Right atrium auricular region (tissue), 2 donors: ENCODE measurements at places on chromosomes 3 and 15.
A peak's percentile ranks its signal among the peaks of the same experiment; 100 is the strongest.

DNA sequence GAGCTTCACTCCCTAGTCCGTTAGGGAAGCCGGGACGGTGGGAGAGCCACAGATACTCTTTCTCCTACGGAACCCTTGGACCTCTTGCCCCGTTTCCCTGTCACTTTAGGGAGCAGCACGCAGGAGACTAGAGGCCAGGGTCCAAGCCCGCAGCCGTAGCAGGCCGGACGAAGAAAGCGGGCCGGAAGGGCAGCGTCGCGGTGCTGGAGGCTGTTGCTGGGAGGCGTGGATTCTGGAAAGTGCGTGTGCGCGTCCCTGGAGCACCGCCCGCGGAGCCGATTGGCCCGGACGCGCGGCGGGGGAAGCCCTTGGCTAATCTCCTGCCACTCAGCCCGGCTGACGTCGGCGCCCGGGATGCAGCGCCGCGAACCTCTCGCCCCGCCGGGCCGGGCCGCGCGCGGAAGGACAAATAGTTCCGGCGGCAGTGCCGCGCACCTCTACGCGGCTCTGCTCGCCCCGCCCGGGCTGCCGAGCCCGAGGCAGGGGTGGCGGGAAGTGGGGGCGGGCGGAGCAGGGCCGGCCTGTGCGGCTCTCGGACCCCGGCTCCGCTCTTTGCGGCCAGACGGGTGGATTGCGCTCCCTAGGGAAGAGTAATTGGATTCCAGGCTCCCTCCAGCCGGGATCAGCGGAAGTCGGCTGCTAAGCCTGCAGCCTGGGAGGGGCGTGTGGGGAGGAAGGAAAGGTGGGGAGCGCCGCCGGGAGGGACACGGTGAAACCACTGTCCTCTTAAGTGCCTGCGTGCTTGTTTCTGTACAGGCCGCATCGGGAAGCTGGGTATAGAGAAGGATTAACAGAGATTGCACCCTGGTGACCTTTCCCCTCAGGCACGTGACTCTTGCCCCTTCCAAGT is 31.3 kb upstream of the TCF12 start:
- peak; percentile 94 for DNase-seq

DNA sequence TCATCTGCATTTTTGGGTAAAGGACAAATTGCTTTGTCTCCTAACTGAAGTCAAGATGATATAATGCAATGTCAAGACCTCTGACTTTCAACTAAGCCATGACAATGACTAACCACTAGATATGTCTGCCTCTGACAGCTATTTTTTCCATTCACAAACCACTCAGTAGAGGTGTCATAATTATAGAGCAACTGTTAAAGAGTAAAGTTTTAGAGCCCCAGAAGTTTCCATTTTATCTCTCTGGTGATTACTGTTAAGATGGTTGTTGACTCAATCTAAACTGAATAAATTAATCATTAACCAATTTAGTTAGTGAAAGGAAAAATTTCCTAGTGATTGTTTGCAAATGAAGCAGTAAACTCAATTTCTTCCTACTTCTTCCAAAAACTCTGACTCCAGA is 779.9 kb downstream of the GRM7 start:
- no peak for DNase-seq

- no peak for DNase-seq
Measured at GRCh38 chr3:100277255-100277800, 16.5 kb downstream of the TBC1D23 start.

- DNase-seq: no peak
Measured at GRCh38 chr15:85306946-85307686, 73.3 kb upstream of the AKAP13 start.

- no peak for DNase-seq
Measured at GRCh38 chr3:299590-300301, 103.2 kb downstream of the CHL1 start.

GRCh38 chr3:116667791-116668190 is 41.8 kb upstream of the TUSC7 start:
- DNase-seq: no peak

DNA sequence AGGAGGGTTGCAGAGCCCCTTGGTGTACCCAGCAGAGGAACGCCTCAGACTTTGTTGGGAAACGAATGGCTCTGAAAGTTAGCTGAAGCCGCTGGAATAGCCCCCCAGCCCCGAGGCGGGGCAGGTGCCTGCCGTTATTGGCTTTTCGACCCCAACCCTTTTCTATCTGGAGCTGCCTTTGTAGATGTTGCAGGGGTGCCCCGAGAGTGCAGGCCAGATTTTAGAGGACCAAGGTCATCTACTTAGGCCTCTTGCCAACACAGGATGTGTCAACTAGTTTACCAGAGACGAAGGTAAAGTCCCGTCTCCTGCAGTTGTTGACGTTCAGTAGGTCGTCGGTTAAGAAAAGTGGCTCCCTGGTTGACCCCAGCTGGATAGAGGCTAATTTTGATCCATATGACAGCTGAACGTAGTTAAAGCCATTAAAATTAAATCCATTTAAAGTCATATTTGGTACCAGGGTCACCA is 579 bp upstream of the UBE3A start:
- no peak for DNase-seq

DNA sequence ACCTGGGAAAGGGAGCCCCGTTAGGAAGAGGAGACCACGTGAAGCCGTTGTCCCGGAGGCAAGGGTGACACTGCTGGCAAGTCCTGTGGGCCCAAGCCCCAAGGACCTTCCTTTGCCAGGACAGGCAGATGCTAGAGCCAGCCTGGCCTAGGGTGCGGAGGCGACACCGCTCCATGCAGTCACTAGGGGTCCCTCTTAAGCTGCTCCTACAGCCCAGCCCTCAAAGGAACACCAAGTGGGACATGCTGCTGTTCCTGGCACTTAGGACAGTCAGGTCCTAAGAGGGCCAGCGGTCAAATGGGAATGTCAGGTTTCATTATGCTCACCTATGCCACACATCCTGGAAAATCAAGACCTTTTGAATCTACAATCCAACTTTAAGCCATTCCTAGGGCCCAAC is 59.7 kb downstream of the RPN1 start:
- DNase-seq: no peak

- DNase-seq: no peak
Measured at GRCh38 chr15:78037779-78038305, 39.7 kb downstream of the TBC1D2B start.

- DNase-seq: no peak
Measured at GRCh38 chr15:76636059-76636458, 269.1 kb downstream of the SCAPER start.

DNA sequence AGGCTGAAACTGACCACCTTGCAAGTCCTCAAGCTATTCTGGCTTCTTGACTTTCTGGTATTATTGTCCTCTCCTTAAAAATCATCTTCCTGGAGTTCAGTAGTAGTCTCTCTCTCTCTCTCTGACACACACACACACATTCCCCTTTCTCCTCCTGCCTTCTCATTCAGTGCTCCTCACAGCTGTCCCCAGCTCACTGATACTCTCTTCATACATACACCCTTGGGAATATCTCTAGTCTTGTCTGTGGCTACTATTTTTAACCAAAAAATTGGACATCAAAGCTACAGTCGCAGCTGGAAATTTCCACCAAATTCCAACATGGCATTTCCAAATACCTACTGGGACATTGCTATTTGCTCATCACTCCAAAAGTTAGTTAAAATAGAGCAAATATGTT is 178.9 kb downstream of the ECT2 start:
- DNase-seq: no peak

DNA sequence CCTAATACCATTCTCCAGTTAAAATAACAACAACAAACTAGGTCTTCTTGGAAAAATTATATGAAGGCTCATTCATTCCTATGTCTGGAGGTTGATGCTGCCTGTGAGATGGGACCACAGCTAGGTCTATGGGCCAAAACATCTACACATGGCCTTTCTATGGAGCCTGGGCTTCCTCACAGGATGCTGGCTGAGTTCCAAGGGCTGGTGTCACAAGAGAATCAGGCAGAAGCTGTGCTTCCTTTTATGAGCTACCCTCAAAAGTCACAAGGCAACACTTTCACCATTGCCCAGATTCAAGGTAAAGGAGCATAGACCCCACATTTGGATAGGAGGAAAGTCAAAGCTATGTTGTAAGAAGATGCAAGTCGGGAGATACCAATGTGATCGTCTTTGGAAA is 4.6 kb upstream of the RTP2 start:
- DNase-seq: no peak

DNA sequence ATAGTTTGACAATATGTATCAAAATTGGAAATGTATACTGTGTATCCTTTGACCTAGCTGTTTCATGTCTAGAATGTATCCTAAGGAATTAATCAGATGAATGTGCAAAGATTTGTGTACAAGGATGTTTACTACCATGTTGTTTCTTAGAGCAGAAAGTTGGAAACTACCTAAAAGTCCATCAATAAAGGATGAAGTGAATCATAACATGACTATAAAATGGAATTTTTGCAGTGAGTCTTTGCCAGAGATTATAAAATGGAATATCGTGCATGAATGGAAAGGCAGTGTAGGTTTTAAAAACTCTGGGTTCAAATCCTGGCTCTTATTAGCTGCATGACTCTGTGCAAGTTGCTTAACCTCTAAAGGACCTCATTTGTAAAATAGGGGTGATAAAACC is 14.3 kb downstream of the POGLUT1 start:
- DNase-seq: no peak

GRCh38 chr3:162799910-162800309 is 1303.3 kb downstream of the OTOL1 start:
- no peak for DNase-seq

- DNase-seq: no peak
Measured at GRCh38 chr3:169534439-169534838, 129.1 kb downstream of the MECOM start.

DNA sequence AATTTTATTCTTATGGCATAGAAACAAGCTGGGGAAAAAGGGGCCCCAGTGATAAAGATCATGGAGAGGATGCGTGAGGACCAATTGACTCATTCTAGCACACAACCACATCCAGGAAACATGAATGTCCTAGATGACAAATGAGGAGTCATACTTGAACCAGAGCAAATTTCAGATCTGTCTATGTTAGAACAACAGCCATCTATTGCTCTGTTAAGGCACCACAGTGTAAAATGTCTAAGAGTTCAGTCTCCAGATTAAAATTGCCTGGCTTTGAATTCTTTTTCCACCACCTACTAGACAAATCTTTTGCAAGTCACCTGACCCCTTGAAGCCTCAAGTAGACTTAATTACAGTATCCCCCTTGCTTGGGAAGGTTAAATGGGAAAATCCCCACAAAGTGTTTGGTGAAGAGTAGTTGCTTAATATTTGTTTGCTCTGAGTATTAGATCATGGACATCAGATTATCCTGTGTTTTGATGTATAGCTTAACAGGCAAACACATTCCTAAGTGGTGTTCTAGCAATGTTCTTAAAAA is 258.7 kb upstream of the TGFBR2 start:
- DNase-seq: no peak

- DNase-seq: peak; percentile 18
Measured at GRCh38 chr15:98976500-98976899, 31.1 kb downstream of the PGPEP1L start.

GRCh38 chr3:185701611-185702261 is 115.6 kb downstream of the SENP2 start:
- no peak for DNase-seq

DNA sequence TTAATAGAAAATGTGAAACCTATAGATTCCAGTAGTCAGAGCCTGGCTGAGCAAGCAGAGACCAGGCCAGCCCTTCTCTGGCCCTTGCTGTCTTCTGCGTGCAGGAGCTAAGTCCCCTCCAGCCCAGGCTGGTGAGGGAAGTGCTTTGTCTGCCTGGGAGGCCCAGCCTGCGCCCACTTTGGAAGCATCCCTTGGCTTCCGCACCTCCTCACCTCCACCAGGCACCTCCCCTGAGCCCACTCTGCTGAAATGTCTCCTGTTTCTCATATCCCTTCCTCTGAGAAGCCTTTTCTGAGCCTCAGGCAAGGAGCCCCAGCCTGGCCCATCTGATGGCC is 45.3 kb downstream of the ALDH1L1 start:
- no peak for DNase-seq

GRCh38 chr3:51378726-51379125 is 6.4 kb upstream of the MANF start:
- DNase-seq: no peak

GRCh38 chr3:8489278-8489792 is 12.3 kb upstream of the LMCD1 start:
- DNase-seq: no peak

- DNase-seq: no peak
Measured at GRCh38 chr3:127764841-127765362, 57.4 kb downstream of the MGLL start.

DNA sequence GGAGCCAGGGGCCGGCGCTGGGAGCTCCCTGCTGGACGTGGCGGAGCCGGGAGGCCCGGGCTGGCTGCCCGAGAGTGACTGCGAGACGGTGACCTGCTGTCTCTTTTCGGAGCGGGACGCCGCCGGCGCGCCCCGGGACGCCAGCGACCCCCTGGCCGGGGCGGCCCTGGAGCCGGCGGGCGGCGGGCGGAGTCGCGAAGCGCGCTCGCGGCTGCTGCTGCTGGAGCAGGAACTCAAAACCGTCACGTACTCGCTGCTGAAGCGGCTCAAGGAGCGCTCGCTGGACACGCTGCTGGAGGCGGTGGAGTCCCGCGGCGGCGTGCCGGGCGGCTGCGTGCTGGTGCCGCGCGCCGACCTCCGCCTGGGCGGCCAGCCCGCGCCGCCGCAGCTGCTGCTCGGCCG is 1.5 kb downstream of the SMAD6 start:
- no peak for DNase-seq

- peak; percentile 75 for DNase-seq
Measured at GRCh38 chr15:82571722-82572222, 31.5 kb upstream of the RPS17 start.

DNA sequence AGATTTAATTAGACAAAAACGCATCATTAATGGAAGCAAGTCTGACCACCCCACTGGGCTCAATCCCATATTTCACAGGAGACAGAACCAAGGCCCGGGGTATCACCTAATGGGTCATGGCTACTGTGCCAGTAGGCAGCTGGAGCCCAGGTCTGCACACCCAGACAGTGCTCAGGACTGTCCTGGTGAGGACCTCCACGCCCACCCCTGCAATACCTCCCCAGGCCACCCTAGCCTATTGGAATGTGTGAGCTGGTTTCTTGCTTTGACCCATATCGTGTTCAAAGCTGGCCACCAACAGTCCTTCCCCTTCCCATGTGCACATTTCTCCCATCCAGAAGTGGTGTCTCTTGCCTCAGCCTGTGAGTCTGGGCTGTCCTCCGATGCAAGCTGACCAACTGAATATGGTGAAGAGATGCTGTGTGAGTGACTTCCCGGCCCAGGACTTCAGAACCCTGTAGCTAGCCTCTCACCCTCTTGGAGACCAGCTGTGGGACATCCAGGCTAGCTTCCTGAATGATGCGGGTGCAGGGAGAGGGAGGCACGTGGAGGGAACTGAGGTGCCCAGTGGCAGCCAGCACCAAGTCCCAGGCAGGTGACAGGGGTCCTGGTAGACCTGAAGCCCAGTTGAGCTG is 19.1 kb downstream of the SLC6A20 start:
- DNase-seq: no peak
